ENCODE measurements at places on chromosomes 11 and 22.

- no peak for DNase-seq
These were observed 1365.4 kb upstream of the RAG2 start for GRCh38 chr11:37963440-37963839.

DNA sequence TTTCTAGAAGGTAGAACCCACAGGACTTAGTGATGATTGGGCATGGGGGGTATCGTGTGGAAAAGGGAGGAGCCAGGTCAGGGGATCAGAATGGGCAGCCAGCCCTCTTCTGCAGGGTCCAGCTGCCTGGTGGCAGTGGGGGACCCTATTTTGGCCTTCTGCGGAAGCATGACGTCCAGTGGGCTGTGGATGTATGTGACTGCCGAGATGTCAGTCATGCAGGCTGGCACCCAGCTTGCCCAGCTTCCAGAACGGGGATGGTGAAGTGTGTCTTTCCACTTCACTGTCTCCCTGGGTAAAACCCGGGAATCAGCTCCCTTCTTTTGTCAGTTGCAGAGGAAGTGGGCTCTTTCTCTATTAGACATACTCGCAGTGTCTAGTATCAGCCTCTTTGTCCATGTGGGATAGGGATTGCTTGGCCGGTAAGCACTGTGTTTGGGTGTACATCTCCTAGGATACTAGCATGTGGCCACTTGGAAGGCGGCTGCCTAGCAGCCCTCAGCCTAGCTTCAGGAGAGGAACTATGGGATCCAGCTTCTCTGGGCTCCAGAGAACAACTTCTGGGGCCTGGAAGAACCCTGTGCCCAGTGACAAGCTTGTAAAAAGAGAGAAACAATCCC lies 51.4 kb downstream of the GRIK4 start:
- no peak for DNase-seq

- no peak for DNase-seq
These were observed 3.6 kb upstream of the MED15 start for GRCh38 chr22:20503816-20504215.

- no peak for DNase-seq
These were observed 106.5 kb downstream of the FEZ1 start for GRCh38 chr11:125389339-125390166.

- DNase-seq = no peak
These were observed 789 bp upstream of the POLA2 start for GRCh38 chr11:65260756-65261590.

DNA sequence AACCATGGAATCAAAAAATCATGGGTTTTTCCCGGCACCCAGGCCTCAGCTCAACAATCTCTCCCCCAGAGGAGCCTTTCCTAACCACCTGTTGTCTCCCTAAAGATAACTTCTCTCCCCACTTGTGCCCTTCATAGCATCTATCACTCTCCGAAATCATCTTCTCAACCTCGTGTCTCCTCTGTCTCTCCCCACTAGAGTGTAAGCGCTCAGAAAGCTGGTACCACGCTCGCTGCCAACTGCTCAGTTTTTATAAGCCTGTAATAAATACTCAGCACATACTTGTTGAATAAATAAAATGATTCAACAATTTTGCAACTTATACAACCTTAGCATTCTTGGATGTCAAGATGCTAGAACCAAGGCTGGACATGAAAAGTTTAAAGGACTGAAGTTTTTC lies 185.2 kb downstream of the BCR start:
- no peak for DNase-seq

- no peak for DNase-seq
These were observed 63.9 kb downstream of the MYO7A start for GRCh38 chr11:77191823-77192495.

DNA sequence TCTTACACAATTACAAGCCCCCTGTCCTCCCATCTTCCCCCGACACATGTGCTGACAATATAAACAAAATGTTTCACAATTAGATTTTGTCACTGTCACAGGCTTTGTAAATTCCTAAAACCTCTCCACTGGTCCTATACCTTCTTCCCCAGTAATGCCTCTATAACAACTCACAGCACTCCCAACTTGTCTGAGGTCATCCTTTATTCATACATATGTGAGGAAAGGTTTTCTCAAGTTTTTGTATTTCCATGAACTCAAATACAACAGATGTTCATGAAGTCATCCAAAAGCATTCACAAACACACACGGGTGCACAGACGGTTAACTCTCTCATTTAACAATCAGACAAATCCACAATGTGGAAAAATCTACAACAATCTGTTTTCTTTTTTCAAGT lies 1.9 kb downstream of the OR52H1 start:
- no peak for DNase-seq

- no peak for DNase-seq
These were observed 592.8 kb upstream of the ARHGAP42 start for GRCh38 chr11:100094121-100094865.

DNA sequence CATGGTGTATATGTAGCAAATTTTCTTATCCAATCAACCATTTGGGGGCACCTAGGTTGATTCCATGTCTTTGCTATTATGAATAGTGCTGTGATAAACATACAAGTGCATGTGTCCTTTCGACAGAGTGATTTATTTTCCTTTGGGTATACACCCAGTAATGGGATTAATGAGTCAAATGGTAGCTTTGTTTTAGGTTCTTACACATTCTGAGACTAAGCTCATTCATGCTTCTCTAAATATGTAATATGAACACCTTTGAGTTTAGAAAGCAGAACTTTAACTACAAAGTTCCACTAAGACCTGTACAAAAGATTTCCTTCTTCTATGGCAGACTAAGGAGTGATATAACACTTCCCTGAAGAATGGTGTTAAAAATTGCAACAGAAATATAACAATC lies 627.0 kb downstream of the KCNA4 start:
- DNase-seq = no peak

GRCh38 chr11:34570584-34570983 lies 50.3 kb upstream of the EHF start:
- no peak for DNase-seq

- DNase-seq = peak; percentile 53
These were observed 69.4 kb downstream of the OSBP2 start for GRCh38 chr22:30763815-30764673.

DNA sequence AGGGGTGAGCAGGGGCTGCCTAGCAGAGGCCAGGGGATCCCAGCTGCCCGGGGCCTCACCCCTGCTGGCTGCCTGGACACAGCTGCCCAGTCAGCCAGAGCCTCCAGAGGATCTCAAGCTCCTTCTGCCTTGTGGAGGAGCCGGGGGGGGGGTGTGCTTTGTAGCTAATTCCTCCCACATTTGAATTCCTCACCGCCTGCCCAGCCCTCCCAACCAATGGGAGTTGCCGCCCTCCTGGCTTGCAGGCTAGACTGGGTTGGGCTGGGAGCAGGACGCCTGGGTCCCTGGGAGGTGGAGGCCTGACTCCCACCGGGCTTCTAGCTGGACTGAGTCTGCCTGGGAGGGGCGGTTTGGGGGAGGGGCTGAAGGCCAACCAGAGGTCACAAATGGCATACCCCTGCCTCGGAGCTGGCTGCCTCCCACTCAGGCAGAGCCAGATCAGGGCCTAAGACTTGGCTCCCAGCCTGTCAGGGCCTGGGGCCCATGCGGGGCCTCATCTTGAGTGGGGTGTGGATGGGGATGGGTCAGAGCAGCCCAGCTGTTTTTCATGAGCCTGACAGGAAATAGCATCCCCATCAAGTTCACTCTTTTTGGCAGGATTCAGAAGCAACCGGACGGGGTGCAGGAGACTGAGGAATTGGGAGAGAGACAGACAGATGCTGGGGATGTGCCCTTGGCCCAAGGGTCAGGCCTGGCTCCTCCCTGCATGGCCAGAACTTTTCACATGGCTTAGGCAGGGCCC lies 29.2 kb upstream of the PDE2A start:
- DNase-seq = no peak

- no peak for DNase-seq
These were observed 39.7 kb upstream of the GLYAT start for GRCh38 chr11:58771458-58771855.

GRCh38 chr22:35649026-35649553 lies 844 bp downstream of the APOL6 start:
- no peak for DNase-seq

DNA sequence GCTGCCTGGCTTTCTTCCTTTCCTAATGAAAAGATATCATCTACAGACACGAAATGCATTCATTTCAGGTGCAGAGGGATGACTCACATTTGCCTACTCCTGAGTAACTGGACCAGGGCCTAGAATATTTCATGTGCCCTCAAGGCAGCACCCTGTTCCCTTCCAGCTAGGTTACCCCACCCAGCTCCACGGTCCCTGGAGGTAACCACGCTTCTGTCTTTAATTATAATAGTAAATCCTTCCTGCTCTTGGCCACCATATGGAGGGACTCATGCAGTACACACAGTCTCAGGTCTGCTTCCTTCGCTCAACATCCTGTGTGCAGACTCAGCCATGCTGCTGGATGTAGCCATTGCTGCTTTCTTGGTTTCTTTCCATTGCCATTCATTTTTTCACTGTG lies 22.3 kb downstream of the DHCR7 start:
- no peak for DNase-seq

GRCh38 chr11:12693479-12694182 lies 19.4 kb downstream of the TEAD1 start:
- no peak for DNase-seq

GRCh38 chr11:134101282-134101681 lies 32.4 kb downstream of the JAM3 start:
- no peak for DNase-seq

DNA sequence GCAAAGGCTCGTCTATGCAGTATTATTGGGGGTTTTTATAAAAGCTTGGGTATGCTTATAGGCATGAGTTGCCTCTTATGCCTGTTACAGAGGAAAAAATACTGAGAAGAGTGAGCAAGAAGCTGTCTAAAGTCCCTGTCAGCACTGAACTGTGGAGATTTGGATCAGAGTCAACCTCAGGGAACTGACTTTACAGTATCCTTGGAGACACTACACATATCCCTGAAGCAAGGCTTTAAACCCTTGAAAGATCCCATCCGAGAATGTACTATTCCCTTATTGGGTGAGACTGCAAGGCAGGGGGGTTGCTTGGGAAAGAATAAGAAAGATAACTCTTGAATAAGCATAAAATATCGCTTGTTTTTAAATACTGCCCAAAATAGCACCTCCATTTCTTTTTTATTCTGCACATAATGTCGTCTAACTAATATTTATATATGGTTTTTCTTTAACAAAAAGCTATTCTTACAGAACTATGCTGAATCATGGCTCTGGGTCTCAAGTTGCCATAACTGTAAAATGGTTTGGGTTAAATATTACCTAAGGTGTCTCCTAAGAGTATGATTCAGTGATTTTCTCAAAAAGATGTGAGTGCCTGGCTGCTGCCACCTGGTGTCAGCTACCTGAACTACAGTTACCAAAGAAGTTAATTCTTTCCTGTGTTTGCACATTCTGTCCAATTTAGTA lies 1062.8 kb downstream of the DLG2 start:
- no peak for DNase-seq

DNA sequence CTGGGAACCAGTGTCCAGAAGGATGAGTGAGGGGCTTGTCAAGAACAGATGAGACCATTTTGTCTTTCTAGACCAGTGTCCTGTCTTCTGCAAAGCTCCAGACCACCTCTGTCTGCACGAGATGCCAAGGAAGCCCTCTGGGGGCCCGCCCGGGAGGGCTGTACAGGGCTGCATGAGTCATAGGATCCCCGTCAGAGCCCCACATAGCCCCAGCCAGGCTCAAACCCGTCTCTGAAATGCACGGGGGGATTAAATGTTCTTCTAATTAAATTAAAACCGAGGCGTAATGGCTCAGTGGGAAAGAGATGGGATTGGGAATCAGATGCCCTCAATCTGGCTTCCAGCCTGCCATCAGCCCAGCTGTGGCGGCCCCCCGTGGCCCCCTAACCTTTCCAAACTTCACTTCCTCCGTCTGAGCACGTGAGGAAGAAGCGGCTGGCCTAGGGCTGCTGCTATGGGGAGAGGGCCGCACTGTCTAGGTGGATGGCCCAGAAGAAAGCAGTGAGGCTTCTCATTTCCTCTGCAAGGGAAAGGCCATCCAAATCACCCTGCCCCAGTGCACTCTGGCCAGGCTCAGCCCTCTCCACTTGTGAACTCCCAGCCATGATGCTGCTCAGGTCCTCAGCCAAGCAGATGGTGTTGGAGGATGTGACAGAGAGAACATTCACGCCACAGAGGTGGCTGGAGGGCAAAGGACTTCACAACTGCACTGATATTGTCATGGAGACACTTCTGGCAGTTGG lies 32.8 kb downstream of the KCNQ1OT1 start:
- no peak for DNase-seq

DNA sequence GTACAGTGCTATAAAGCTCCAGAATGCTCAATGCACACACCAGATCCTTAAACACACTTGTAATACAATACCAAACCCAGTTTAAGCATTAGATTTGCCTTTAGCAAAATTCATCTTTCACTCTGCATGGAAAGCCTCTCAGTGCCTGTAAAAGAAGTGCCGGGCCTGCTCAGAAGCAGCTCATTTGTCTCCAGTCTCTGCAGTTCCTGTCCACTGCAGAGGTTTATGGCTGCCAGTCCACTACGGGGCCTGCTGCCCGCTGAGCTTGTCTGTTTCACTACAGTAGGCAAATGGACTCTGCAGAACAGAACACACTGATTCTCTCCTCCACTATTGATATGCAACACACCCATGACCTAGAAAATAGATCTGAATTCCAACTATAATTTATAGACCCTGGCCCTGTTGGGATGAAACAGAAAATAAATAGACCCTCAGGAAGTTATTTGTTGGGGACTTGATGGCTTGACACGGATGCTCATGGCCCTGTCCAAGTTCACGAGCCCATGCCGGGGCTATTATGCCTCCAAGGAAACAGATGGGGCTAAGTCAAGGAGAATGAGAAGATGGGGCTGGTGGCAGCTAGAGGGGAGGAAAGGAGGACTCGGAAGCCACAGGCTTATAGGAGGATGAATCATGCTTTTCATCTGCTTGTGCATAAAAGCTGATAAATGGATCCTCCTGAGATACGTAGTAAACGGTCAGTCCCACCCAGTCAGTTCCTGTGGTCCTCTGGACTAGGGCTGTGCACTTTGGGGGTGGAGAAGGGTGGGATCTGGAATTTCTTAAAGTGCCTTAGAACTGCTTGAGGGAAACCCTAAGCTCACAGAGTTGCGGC lies 416.8 kb upstream of the TENM4 start:
- no peak for DNase-seq

DNA sequence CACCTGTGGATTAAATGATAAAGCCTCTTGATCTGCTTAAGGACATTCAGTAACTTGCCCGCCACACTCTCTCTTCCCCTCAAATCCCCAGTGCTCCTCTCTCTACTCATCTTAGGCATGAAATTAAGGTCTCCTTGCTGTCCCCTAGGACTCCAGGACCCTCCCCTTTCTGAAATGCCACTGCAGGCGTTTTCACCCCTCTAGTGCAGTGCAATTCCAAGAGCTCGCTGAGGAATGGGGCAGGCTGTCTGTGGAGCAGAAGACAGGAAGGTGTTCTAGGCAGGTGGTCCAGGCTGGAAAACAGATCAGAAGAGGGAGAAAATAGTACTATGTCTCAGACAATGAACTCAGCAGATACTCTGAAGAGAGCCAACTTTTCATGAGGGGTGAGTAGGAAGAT lies 55.8 kb upstream of the ARHGAP42 start:
- no peak for DNase-seq

- peak; percentile 54 for DNase-seq
These were observed 1.3 kb downstream of the SELENOM start for GRCh38 chr22:31106001-31106571.

GRCh38 chr11:105718641-105719040 lies 108.8 kb downstream of the GRIA4 start:
- DNase-seq = no peak
